Activated B cell treated with CpG ODN at 0.5 μM for 24 hours (primary cell): ENCODE measurements at places on chromosomes 2 and 18.

DNA sequence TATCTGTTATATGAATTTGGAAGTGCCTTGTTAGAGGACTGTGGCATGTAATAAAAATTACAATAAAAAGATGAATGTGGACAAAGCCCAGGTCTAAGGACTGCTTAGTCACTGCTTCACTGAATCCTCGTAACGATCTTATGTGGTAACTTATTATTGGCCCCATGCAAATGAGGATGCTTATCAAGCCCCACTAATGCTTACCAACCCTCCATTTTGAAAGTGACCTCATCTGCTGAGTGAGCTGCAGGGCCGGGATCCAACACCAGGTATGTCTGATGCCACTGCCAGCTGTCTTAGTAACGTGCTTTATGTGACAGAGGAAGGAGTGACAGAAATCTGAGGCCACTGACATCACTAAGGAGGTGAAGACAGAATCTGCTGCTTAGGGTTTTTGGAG, 65.3 kb upstream of the CCDC85A start:
- no peak for DNase-seq

GRCh38 chr2:47241715-47242114, 86.6 kb upstream of the STPG4 start:
- no peak for DNase-seq

- no peak for DNase-seq
Observed at GRCh38 chr2:240846873-240847595, 21.6 kb upstream of the AGXT start.

DNA sequence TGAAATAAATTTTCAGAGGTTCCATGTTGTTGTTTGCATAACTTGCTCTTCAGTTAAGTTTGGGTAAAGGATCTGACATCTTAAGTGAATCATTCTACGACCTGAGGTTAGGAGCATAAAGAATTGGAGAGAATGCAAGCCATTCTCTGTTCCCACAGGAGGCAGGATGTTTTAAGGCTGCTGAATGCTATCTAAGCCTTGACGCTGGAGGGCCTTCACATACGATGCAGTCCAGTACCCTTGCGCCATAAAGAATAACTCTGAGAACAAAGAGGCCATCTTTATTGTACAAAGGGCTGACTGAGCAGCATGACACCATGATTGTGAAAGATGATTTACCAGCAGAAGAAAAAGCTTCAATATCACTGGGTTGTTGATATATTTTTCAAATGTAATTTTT, 198.4 kb downstream of the NYAP2 start:
- DNase-seq = no peak
